ELF-1 (cell line): ENCODE measurements at places on chromosomes 1 and 21.

- DNase-seq: peak; percentile 2
These were observed 10.0 kb downstream of the SLC25A24 start for GRCh38 chr1:108190001-108190634.

GRCh38 chr1:5938101-5938646, 54.1 kb downstream of the NPHP4 start:
- DNase-seq: no peak

DNA sequence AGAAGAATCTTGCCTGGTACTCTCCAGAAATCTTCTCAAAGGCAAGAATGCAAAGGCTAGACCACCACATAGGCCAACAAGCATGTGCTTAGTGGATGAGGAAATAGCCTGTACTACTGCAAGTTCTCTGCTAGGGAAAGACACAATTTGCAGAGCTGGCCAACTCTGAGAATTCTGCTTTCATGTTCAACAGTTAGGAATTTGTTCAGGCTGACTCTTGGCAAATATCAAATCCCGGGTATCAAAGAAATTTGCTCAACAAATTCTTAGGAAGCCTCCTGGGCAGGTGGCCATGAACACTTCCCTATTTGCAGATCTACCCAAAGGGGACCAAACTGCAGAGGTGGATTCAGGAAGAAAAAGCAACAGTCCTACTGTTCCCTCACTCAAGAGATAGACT, 15.0 kb upstream of the H3-3A start:
- no peak for DNase-seq

- DNase-seq: no peak
These were observed 102.4 kb upstream of the ETV3 start for GRCh38 chr1:157240495-157241184.

DNA sequence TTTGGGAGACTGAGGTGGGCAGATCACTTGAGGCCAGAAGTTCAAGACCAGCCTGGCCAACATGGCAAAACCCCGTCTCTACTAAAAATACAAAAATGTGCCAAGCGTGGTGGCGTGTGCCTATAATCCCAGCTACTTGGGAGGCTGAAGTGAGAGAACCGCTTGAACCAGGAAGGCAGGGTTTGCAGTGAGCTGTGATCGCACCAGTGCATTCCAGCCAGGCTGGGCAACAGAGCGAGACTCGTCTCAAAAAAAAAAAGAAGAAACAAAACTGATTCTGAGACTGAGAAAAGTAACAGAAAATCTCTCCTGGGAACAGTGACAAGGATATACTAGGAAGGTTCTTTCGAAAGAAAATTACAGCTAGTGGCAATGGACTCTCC, 20.9 kb downstream of the USP48 start:
- no peak for DNase-seq

GRCh38 chr1:36178471-36179219, 22.7 kb downstream of the MAP7D1 start:
- DNase-seq: peak; percentile 91

GRCh38 chr1:107840725-107841124, 124.3 kb downstream of the VAV3 start:
- DNase-seq: no peak

DNA sequence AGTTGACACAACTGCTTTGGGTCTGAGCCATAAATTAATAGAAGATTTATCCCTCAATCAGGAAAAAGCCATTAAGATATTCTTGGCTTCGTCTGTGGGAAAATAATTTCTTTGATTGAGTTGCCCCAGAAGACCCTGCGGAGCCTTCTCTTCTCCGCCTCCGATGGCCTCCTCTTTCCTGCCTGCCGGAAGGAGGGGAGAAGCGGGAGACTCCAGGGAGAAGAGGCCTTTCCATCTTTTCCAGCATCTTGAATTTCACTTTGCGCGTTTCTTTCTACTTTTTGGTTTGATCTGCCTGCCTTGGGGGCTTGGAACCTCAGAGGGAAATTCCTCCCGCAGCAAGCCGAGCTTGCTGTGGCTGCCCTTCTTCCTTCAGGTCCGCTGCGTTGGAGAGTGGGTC, 16.8 kb downstream of the HLX start:
- DNase-seq: no peak

- DNase-seq: no peak
These were observed 138.8 kb downstream of the VPS13D start for GRCh38 chr1:12368646-12369045.

- DNase-seq: peak; percentile 11
These were observed 52.2 kb downstream of the TRAF5 start for GRCh38 chr1:211378844-211379243.

DNA sequence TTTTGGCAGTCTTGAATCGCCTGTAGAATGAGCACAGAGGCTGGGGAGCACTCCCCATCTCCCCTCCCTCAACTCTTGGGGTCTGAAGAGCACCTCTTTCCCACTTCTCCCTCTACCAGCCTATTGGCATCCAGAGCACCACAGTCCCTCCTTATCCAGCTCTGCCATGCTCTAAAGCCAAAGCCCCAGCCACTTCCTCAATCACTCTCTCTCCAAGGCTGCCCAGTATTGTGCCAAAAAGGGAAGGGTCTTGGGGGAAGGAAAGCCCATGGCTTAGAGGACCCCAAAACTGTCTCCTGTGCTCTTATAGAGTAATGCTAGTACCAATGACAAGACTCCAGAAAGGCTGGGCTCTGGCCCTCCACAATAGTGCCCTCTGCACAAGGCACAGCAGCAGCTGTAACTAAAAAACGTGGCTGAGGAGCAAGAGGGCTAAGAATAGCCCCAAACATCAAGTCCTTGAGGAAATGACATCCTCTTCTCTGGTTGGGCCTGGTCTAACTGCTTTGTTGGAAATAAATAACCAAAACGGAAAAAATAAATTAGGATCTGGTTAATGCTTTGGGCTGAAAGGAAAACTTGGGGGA, 28.4 kb downstream of the SLC27A3 start:
- DNase-seq: no peak

- DNase-seq: no peak
These were observed 91.4 kb downstream of the AKT3 start for GRCh38 chr1:243758647-243759046.

GRCh38 chr1:95627244-95627643, 393.2 kb downstream of the RWDD3 start:
- DNase-seq: no peak

DNA sequence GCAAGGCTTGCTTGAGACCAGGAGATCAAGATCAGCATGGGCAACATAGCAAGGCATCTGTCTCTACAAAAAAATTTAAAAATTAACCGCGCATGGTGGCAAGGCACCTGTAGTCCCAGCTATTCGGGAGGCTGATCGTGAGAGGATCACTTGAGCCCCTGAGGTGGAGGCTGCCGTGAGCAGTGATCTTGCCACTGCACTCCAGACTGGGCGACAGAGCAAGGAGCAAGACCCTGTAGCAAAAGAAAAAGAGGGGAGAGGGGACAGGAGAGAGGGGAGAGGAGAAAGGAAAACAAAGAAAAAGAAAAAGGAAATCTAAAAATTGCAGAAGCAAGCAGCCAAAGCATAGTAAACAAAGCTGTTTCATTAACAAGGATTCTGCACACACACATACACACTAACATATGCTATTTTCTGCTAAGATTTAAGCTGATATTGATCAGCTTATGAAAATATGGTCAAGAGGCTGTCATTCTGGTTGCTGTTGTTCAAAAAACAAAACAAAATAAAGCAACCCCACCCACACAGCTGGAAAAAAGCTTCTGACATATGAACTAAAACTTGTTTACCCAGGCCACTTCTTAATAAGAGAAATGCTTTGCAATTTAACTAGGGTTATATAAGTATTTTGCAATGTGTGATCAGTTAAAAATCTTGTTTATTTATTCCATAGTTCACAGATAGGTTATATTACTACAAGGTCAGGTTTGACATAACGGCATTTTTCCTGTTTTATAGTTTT, 1.8 kb downstream of the ARNT start:
- no peak for DNase-seq

- DNase-seq: no peak
These were observed 10.4 kb upstream of the SPATC1L start for GRCh38 chr21:46194374-46195334.

DNA sequence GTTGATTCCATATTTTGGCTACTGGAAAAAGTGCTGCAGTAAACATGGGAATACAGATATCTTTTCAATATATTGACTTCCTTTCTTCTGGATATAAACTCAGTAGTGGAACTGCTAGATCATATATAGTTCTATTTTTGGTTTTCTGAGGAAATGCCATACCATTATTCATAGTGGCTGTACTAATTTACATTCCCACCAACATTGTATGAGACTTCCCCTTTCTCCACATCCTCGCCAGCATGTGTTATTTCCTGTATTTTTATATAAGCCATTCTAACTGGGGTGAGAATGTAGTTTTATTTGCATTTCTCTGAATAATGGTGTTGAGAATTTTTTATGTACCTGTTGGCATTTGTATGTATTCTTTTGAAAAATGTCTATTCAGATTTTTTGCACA, 385.2 kb downstream of the NUF2 start:
- no peak for DNase-seq

- DNase-seq: no peak
These were observed 74.2 kb upstream of the CD53 start for GRCh38 chr1:110798691-110799256.

- DNase-seq: no peak
These were observed 127.2 kb downstream of the NPHP4 start for GRCh38 chr1:5865056-5865455.

- no peak for DNase-seq
These were observed 229.2 kb upstream of the KCNK2 start for GRCh38 chr1:214853340-214853739.

- DNase-seq: no peak
These were observed 13.5 kb upstream of the TEKT2 start for GRCh38 chr1:36070349-36070748.

DNA sequence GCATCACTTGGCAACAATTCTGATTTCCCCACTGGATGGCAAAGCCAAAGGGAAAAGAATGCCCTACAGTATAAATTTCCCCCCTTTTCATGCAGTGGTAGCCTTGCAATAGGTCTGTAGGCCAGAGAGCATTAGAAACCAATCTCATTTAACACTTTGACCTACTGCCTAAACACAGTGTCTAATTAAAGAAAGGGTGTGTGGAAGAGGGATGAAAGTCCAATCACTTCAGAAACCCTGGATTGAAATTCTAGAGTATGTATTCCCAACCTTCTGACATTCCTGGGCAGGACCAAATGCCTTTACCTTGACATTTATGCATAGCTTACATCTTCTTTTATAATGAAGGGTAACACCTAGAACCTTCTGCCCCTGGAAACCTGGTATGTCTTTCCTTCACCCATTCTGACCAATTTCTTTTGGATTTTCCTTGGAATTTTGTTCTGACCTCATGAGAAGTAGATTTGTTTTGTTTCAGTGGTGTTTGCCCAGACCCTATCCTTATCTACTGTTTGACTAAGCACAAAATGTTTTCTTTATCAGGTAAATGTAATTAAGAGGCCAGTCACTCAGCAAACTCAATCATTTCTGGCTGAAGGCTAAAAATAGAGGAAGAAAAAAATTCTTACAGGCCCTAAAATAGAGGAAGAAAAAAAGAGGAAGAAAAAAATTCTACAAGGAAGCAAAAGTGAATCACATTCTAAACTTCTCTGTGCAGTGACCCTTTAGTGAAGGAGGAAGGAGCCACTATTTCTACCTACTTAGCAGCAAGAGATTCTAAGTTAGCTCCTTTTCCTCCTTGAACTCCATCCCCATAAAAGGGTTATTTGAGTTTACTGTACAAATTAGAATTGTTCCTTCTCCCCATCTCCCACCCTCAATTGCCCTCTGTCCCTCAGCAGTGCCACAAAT, 129.5 kb upstream of the DSCAM start:
- no peak for DNase-seq

DNA sequence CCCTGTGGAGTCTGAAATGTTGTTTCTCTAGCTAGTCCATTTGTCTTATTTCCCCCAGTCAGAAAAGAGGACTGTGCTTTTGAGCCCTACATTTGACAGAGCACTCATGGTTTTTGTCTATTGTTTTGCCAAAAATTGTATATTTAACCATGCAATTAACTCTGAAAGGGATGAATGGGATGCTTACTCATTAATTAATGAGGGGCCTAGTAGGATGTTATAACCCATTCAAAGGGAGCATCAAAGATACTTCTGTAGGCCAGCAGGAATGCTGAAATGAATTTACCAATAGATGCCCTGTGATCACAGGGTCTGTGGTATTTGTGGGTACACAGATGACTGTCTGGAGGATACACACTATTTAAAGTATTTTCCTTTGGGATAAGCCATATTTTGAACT, 147.7 kb downstream of the FCRL5 start:
- DNase-seq: no peak

GRCh38 chr21:38741092-38741949, 64.4 kb upstream of the ETS2 start:
- no peak for DNase-seq

DNA sequence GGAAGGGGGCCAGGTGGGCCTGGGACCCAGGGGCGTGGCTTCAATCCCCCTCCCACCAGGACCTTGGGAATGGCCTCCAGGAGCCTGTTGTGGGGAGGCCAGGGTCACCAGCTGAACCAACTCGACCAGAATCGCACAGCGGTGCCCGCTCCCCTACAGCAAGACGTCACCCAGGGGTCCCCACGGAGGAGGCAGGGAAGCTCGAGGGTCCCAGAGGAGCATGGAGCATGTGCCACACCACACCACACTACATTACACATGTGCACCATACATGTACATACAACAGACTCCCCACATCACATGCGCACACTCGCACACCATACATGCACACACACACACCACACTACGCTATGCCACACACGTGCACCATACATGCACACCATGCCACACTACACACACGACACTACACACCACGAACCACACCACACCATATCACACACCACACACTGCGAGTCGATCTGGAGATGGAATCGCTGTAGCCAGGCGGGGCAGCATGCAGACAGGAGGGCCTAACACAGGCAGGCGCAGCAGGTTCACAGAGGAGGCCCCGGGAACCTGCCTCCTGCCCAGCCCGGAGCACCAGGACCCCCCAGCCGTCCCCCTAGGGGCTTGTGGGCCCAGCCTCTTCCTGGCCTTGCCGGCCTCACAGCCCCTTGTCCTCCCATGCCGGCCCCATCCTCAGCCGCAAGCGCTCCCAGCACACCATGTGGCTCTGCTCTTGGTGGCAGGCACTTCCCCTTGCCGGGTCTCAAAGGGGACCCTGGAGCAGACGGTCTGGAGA, 596 bp downstream of the ITGB2 start:
- DNase-seq: no peak

- no peak for DNase-seq
These were observed 20.1 kb downstream of the EPS15 start for GRCh38 chr1:51498924-51499323.

- no peak for DNase-seq
These were observed 58.3 kb downstream of the CHD5 start for GRCh38 chr1:6121651-6122370.

GRCh38 chr1:77134359-77134758, 84.9 kb downstream of the PIGK start:
- DNase-seq: no peak

- no peak for DNase-seq
These were observed 36.9 kb upstream of the HIVEP3 start for GRCh38 chr1:41955461-41956159.

GRCh38 chr1:232853994-232854797, 49.0 kb downstream of the MAP10 start:
- DNase-seq: no peak

GRCh38 chr1:204178487-204179281, 12.5 kb upstream of the REN start:
- DNase-seq: no peak

- no peak for DNase-seq
These were observed 234.7 kb upstream of the CSF3R start for GRCh38 chr1:36717431-36717830.

- DNase-seq: peak; percentile 55
These were observed 54.7 kb upstream of the ABCG1 start for GRCh38 chr21:42164064-42164789.
